ENCODE measurements at places on chromosomes 7 and 10.

- no peak for DNase-seq
These were observed 73.2 kb downstream of the SORBS1 start for GRCh38 chr10:95487994-95488393.

DNA sequence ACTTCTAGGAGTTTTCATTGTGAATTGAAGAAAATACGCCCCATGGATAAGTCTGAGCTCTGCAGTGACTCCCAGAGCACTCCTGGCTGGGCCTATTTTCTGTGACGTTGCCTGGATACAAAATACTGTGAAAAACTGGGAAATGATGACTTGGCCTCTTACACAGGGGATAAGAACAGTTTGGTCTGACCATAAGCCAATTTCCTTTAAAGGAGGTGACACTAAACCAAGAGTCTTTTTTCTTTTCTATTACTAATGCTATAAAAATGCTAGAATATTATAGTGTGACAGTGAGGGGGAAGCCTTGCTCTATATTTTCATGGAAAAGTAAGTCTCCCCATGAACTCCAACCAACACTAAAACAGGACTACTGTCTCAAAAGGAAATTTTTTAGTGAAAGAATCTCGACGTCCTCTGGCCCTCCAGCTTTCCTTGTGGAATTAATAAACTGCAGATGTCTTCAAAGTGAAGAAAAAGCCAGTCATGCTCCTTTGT is 45.5 kb downstream of the MYOF start:
- peak; percentile 97 for DNase-seq

DNA sequence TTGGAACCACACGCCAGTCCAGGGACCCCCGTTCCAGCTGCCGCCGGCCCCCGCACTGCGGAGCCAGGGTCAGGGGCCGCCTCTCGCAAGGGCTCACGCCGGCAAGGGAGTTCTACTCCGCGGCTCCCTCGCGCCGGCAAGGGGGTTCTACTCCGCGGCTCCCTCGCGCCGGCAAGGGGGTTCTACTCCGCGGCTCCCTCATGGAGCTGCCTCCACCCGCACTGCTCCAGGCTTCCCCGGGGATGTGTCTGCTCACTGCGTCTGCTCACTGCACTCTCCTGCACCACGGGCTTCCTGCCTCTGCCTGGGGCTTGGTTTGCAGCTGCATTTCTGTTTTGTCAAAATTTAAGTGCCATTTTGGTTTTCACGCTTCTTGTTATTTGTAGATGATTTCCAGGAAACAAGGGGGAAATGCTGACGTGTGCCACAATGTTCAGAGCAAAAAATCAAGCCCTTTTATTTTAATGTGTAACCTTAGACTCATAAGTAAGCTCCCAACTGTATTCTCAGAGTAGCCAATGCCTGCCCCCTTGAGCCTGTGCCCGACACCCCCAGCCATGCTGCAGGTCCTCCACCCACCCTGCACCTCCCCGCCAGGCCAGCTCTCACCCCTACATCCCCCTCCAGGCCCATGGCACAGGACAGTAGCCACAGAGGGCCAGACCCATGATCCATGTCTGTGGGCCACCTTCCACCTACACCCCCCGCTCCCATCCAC is 246.2 kb downstream of the MAD1L1 start:
- DNase-seq = no peak

DNA sequence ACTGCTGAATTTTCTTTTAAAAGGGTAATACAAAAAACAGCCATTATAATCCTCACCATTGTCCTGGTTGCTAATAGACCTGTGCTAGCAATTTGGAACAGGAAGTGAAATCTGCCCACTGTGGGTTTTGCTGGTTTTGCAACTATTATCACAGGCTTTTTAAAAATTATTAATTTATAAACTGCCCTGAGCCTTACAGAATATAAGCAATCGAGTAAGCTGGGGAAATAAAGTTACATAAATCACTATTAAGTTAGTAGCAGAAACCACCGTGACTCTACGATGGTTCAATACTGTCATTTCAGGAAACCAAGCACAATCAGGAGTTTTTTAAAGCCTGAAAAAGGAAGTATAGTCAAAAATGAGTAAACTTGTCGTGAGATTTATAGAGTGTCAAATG is 62.3 kb downstream of the TMEM26 start:
- no peak for DNase-seq

DNA sequence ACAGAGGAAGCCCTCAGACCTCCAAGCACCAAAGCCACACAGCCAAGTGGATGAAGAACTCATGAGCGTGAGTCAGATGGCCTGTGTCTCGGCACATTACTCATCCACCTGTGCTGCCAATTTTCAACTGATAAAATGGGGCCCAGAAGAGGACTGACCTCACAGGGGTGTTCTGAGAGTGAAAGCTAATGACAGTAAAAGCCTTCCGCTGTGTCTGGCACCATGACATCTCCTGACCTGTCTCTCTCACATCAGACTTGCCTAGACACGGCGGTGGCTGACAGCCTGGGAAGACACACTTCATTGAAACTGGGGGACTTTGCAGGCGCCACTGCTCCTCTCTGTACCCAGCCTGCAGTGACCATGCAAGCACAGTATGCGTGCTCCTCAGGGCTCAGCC is 8.3 kb upstream of the SLC18A3 start:
- peak; percentile 70 for DNase-seq

GRCh38 chr10:70222340-70222794 is 10.9 kb downstream of the PPA1 start:
- peak; percentile 55 for DNase-seq

DNA sequence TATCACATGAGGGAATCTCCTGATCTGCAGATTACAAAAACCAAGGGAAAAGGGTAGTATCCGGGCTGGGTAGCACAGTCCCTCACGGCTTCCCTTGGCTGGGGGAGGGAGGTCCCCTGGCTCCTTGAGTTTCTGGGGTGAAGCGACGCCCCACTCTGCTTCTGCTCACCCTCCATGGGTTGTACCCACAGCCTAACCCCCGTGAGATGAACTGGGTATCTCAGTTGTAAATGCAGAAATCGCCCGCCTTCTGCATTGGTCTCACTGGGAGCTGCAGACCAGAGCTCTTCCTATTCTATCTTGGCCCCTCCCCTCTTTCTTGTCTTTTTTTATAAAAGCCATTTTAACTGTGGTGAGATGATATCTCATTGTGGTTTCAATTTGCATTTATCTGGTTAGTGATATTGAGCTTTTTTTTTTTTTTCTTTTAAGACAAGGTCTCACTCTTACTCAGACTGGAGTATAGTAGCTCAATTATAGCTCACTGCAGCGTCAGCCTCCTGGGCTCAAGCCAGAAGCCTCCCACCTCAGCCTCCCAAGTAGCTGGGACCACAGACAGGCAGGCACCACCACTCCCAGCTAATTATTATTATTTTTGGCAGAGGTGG is 87.8 kb downstream of the ABCC2 start:
- peak; percentile 49 for DNase-seq

GRCh38 chr10:49407151-49407550 is 11.3 kb upstream of the DRGX start:
- DNase-seq = no peak

- no peak for DNase-seq
These were observed 73.8 kb downstream of the TAF3 start for GRCh38 chr10:7892146-7892545.

GRCh38 chr10:122650331-122650730 is 49.3 kb downstream of the C10orf120 start:
- no peak for DNase-seq

DNA sequence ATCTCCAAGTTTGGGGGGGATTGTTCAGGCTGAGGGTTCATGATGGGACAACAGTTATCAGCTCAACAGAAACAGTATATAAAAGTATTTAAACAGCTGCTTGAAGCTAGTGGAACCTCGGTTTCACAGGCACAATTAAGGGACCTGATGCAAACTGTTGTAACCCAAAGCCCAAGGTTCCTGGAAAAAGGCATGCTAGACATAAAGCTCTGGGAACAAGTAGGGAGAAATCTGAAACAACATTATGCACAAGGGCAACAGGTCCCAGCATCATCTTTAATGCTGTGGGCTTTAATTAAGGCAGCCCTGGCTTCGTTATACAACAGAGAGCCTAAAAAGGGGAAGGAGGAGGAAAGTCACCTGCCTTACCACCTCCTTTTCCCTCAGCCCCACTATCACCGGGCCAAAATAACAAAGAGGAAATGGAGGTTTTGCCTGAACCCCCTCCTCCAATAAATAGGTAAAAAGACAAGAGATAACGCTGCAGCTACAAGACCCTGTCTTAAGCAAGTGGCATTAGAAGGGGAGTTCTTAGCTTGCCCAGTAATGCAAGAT is 83.2 kb upstream of the GPR22 start:
- DNase-seq = no peak

- peak; percentile 88 for DNase-seq
These were observed 2.0 kb downstream of the SAMD9 start for GRCh38 chr7:93115796-93116195.

- DNase-seq = no peak
These were observed 33.6 kb downstream of the AGAP3 start for GRCh38 chr7:151119902-151120301.

- no peak for DNase-seq
These were observed 39.5 kb downstream of the ERCC6 start for GRCh38 chr10:49499305-49499851.

DNA sequence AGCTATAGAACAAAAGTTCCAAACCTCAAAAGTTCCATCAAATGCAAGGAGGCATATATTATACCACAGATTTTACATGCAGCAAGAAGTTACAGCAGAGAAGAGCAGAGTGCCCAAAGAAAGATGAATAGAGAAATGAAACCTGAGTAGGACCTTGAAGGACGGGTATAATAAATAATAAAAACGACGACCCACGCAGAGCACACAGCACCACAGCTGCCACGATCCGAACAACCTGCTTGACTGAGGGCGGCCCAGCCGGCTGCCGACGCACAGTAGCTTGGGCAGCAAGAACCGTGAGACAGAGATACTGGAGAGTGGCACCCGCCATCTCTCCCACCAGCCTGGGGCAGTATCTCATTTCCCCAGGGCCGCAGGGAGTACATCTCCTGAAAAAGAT is 79.0 kb downstream of the HIPK2 start:
- DNase-seq = no peak

GRCh38 chr7:151233804-151234203 is 1.5 kb downstream of the CHPF2 start:
- no peak for DNase-seq

GRCh38 chr7:95493844-95494243 is 8.1 kb downstream of the ASB4 start:
- DNase-seq = no peak

DNA sequence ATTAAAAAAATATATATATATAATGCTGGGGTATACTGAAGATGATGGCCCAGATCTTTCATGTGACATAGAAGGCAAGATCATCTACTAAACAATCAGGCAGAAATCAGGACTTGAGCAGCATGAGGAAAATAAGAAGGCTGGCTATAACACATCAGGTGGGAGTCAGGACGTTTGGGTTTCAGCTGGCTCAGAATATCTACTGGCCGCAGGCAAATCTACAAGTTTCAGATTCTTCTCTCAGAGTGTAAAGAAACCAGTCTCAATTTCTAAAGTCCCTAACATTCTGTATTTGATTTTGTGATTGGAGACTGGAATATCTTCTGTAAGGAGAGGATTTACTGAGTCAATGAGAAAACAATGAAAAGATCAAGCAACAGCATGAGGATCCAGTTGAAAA is 37.7 kb upstream of the FAM3C start:
- no peak for DNase-seq

DNA sequence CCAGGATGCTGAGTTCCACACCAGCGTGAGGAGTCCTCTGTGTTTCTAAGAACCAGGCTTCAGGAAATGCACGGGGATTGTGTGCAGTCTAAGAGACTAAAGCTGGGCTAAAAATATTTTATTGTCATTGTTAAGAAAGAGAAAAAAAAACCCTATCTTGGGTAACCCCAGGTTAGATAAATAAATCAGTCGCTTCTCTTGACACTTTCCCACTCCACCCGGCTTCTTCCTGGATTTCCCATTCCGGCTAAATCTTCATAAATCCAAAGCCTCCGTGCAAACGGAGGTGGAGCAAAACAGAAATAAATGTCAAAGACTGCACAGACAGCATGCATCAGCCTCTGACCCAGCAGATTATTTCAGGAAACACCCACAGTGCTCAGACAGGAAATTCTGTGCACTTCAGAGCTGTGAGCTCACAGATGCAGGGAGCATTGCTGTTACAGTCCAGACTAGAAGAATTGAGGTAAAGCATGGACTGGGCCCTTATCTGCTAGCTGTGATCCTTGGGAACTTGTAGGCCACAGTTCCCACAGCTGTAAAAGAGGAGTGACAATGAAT is 44.8 kb upstream of the GRID1 start:
- DNase-seq = peak; percentile 64

GRCh38 chr10:133083422-133084100 is 4.2 kb upstream of the ADGRA1 start:
- no peak for DNase-seq

- DNase-seq = no peak
These were observed 720.2 kb upstream of the FZD8 start for GRCh38 chr10:36362257-36362656.

All from ELR (cell line).